Stimulated activated CD8-positive, alpha-beta memory T cell treated with anti-CD3 and anti-CD28 coated beads, Interleukin-7, amount 100 ng/mL, for 24 hours (primary cell): ENCODE measurements at places on chromosomes 5 and 9.

- no peak for DNase-seq
Measured at GRCh38 chr9:36762958-36763357, 190.3 kb downstream of the MELK start.

GRCh38 chr9:28951945-28952344 lies 1378.7 kb upstream of the C9orf72 start:
- DNase-seq = no peak

DNA sequence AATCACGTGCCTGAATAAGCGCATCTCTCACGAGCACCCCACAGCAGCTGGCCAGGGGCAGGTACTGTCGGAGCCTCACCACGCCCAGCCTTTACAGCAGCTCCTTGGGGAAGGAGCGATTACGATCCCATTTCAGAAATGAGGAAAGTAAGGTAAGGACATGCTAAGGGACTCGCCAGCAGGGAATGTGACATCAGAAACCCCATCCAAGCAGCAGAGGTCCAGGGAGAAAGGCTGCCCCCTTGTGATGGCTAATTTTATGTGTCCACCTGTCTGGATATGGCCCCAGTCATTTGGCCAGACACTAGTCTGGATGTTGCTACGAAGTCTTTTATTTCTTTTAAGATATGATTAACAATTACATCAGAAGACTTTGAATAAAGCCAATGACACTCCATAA lies 77.3 kb downstream of the UBE2QL1 start:
- no peak for DNase-seq

DNA sequence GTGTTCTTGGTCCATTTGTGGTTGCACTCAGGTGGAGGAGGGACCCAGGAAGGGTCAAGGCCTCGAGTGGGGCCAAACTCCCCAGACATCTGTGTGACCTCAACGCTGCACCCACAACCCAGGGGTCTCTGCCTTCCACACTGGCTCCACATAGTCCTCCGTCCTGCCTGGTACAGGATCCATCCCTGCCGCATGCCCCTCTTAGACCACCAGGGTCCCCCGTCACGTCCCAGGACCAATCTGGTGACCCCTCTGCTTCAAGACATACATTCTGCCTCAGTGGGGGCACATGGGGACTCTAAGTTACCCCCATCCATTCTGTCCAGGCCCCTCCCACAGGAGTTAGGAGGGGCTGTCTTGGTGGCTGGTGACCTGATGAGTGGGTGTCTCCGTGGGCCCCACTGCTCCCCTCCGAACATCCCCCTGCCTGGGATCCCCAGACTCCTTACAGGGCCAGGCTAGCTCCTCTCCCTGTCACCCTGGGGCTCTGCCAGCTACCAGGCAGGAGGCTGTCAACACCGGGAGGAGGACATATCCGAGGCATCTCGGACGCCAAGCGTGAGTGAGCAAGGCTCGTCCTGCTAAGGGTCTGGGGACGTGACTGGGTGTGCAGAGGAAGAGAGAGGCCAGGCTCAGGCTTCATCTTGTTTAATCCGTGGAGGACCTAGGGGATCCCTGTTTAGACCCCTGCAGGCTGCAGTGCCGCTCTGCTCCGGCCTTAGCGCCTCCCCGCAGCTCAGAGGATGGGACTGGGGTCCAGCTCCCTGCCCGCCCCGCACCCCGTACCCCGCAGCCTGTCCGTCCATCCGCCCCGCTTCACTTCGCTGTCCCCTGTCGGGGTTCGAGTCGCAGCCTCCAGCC lies 32.3 kb downstream of the TSPAN17 start:
- no peak for DNase-seq

DNA sequence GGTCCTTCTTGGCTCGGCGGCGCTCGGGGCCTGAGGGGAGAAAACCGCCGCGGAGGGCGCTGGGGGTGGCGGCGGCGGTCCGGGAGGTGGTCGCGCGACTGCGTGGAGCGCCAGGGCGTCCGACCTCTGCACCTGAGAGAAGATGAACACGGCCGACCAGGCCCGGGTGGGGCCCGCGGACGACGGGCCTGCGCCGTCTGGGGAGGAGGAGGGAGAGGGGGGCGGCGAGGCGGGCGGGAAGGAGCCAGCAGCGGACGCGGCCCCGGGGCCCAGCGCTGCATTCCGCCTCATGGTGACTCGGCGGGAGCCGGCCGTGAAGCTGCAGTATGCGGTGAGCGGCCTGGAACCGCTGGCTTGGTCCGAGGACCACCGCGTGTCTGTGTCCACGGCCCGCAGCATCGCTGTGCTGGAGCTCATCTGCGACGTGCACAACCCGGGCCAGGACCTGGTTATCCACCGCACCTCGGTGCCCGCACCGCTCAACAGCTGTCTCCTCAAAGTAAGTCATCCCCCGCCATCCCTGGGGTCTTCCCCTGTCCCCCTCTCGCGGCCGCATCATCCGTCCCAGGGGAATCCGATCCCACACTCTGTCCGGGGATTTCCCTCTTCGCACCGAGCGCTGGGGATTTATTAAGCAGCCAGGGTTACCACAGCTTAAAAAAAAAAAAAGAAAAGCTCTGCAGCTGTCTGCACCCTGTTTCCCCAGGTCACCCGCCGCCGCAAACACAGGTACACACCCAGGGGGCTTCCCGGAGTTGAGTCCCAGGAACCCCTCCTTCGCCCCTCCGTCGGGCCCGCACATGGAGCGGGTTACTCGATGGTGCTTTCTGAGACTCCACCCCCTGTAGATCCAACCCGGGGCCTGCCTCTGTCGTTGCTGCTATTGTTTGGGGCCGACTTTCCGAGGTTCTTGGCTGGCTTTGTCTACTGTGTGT lies at the start of gene GTF3C4:
Gene GTF3C4, plus strand, starts transcription at position 8 of the 935 bp plus-strand sequence. Its CDS starts 135 bp downstream, at position 143.
- peak; percentile 64 for DNase-seq

- DNase-seq = no peak
Measured at GRCh38 chr9:3969590-3970260, 330.1 kb downstream of the GLIS3 start.

GRCh38 chr9:129434187-129434586 lies 186.7 kb downstream of the C9orf50 start:
- DNase-seq = no peak

- DNase-seq = no peak
Measured at GRCh38 chr9:88792502-88792901, 198.8 kb upstream of the S1PR3 start.

DNA sequence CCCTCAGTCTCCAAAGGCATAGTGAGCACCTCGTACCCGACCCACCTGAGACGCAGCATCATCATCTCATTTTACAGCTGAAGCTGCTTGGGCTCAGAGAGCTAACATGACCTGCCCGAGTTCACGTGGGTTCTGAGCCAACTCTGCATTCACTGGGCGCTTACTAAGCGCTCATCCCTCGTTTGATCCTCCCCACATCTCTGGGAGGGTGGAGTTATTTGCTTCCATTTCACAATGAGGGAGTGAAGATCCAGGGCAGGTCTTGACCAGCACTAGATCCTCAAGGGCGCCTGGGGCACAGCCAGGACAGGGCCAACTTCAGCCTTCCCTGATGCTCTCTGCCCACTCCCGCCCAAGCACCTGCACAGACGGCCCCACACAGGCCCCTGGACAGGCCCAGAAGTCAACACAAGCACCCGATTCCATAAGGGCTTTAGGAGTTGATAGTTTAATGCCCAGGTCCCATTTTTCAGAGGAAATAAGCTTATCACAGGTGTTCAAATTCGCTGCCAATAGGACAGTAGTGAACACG lies 80.8 kb downstream of the HRH2 start:
- DNase-seq = no peak

GRCh38 chr9:84271921-84272556 lies 68.5 kb downstream of the SLC28A3 start:
- DNase-seq = no peak

DNA sequence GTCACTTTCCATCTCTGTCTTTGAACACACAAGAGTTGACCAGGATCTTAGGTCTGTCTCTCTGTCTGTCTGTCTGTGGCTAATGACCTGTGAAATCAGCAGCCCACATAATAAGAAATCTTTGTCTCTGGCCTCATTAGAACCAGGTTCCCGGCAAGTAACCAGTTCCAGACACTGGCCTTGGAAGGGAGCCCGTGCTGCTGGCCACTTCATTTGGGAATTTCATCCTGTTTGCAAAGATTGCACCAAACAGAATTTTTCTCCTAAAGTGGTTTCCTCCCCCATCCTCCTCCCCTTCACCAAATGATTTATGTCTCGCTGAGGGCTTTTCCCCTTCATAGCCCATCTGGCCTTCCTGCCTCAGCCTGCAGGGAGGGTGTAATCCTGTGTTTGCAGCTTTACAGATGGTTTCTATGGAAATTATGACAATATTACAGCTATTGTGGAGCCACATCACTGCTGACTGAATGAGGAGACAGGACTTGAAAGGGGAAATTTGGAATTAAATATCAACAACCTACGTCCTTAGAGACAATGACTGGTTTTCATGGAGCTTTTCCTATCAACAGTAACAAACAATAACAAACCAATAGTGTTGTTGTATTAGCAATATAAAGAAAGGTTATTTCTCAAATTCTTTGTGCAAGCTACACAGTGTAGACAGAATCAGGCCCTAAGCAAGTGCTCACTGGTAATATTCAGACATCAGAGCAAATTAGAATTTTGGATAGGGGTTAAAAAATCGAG lies 25.7 kb downstream of the DPYSL3 start:
- DNase-seq = no peak

GRCh38 chr5:135222171-135222681 lies 176.8 kb downstream of the MACROH2A1 start:
- no peak for DNase-seq

GRCh38 chr5:143700994-143701393 lies 111.0 kb upstream of the HMHB1 start:
- no peak for DNase-seq

GRCh38 chr5:128674837-128675446 lies 136.9 kb upstream of the FBN2 start:
- DNase-seq = no peak

DNA sequence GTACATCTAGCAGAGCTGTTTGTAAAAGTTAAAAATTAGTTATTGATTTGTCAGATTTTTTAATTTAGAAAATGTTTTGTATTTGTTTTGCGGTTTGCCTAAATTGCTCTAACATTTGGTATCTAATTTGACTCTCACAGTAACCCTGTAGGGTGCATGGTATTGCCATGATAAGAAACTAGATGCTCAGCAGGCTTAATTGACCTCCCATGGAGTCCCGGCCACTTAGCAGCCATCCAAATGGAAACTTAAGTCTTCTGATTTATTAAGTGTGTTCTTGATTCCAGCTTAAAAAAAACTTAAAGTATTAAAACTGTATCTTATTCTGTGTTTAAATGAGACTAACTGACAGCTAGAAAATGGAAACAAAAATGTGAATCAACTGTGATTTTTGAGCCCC lies 54.5 kb downstream of the CAST start:
- no peak for DNase-seq

DNA sequence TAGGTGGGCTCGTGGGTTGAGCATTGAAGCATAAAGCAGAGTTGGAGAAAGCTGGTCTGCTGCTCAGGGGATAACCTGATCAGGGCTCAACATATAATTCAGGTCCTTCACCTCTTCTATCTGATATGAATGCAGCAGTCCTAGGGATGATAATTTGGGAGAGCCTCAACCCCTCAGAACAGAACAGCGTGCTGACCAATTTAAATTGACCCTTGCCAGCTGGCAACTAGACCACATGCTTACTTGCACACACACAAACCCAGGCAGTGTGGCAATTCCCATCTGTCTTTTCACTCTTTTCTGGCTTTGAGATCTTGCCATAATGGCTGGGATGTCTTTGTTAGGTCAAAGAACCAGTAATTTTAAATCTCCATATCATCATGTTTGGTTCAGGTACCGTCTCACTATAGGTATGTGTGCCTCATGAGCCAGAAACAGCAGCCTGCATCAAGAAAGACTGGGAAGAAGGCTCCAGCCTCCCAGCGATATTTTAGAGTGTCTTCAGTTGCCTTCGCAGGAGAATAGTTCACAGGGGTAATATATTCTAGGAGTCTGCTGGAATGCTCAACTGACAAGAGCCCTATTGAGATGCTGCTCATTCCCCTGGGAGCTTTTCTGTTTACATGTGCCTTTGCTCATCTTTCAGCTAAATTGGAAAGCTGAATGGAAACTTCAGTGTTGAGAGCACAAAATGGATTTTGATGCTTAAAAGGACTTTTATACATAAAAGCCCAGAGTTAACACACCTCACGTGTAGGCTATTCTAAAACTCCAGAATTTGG lies 497.6 kb downstream of the RASEF start:
- DNase-seq = no peak

GRCh38 chr9:121776739-121777637 lies 125.6 kb downstream of the DAB2IP start:
- DNase-seq = no peak

DNA sequence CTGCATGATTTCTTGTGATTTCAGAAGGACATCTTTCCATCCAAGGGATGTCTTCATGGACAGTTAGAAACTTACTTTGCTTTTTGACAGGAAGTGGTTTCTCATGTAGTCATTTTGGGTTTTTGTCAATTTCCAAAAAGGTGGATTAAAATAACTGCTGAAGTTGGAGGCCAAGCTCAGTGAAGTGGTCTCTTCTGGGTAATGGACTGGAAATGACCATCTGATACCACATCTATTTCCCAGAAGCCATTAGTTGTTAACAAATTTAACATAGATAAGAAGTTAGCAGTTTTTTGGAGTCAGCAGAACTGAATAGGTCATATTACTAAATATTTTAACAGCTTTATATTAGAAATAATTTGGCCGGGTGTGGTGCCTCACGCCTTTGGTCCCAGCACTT lies 86.2 kb upstream of the MYO10 start:
- DNase-seq = no peak

DNA sequence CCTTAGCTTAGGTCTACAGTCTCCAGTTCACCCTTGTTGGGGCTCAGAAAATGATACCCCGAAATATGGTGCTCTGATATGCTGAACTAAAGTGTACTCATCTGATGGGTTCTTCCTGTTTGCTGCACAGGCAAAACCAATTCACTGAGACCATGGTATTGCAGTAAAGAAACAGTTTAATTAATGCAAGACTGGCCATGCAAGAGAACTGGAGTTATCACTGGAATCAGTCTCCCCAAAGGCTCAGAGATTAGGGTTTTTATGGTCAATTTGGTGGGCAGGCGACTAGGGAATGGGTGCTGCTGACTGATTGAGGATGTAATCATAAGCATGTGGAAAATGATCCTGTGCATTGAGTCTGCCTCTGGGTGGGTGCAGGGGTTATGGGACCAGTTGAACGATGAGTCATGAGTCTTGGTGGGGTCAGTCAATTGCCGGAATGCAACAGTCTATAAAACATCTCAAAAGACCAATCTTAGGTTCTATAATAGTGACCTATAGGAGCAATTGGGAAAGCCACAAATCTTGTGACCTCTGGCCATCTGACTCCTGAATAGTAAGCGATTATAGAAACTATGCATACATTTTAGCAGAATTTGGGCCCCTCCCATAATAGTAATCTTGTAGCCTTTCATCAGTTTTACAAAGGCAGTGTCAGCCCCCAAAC lies 113.0 kb upstream of the ANKRD55 start:
- no peak for DNase-seq

DNA sequence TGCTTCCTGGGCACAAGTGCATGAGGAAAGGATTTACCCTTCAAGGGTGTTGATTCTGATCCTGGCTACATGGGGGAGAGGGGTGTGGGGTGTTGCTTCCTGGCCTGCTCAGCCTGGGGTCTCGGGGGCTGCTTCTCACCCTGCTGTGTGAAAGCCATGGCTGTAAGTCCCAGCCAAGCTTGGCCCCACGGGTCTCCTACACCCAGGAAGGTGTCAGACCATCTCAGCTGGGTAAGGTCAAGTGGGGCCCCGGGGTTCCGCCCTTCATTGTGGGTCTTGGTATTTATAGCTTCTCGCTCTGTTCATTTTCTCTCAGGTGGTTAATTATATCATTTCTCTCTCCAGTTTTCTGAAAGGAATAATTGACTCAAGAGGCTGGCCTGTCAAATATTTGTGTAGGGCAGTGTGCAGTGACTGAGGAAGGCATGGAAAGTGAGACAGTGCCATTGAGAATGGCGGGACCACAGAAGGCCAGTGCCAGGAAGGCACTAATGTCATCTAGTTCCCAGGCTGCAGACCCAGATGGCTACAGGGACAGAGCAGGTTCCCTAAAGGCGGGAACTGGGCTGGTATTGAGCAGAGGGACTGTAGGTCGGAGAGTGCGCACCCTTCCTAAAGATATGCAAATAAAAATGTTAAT lies 126.0 kb downstream of the FOXD1 start:
- no peak for DNase-seq
